Stimulated activated CD8-positive, alpha-beta memory T cell treated with anti-CD3 and anti-CD28 coated beads, Interleukin-15, amount 100 ng/mL, for 24 hours (primary cell): ENCODE measurements at places on chromosomes 4 and X.

GRCh38 chrX:9644335-9644734 is 121.3 kb downstream of the GPR143 start:
- no peak for DNase-seq

GRCh38 chrX:137313627-137314026 is 252.3 kb upstream of the ZIC3 start:
- no peak for DNase-seq

- DNase-seq, result no peak
These were observed 13.2 kb upstream of the RAB9B start for GRCh38 chrX:103845165-103845653.

- no peak for DNase-seq
These were observed 113.3 kb downstream of the ELOVL6 start for GRCh38 chr4:110085131-110085530.

- DNase-seq, result no peak
These were observed 348.2 kb downstream of the FBXW7 start for GRCh38 chr4:152187693-152188092.

GRCh38 chr4:57064811-57065711 is 45.1 kb downstream of the IGFBP7 start:
- no peak for DNase-seq

DNA sequence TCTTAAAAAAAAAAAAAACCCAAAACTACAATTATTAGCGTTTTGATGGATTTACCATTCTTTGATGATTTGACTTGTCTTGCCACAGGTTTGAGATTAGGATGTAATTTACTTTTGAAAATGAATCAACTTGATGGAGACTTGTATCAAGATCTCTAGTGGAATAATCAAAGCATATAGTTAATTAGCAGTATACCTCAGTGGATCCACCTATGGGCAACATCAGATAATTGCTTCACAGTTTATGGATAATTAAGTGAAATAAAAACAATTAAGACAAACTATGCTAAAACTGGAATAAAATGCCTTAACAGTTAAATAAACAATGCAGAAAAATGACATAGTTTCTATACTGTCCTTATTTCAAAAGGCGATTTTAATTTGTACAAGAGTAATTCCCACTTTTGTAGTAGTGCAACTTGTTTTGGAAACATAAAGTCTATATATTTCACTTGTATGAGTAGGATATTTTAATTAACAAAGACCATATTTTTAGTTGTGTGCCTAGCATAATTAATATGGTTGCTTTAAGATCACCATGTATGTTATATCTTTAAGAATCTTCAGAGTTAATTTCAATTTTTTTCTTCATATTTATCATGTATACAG is 4.2 kb downstream of the CPEB2 start:
- no peak for DNase-seq

- DNase-seq, result no peak
These were observed 803.6 kb upstream of the ADGRL3 start for GRCh38 chr4:60396341-60397049.

- DNase-seq, result no peak
These were observed 15.3 kb downstream of the ATP1B4 start for GRCh38 chrX:120377179-120377578.

- no peak for DNase-seq
These were observed 16.8 kb downstream of the UGT8 start for GRCh38 chr4:114615435-114615834.

- DNase-seq, result no peak
These were observed 59.4 kb downstream of the TMPRSS11F start for GRCh38 chr4:68070302-68070701.

- DNase-seq, result no peak
These were observed 663.2 kb upstream of the INTU start for GRCh38 chr4:126969360-126970235.

GRCh38 chr4:54941994-54942552 is 183.3 kb downstream of the KDR start:
- no peak for DNase-seq

- no peak for DNase-seq
These were observed 101.9 kb downstream of the LNX1 start for GRCh38 chr4:53489279-53489889.

DNA sequence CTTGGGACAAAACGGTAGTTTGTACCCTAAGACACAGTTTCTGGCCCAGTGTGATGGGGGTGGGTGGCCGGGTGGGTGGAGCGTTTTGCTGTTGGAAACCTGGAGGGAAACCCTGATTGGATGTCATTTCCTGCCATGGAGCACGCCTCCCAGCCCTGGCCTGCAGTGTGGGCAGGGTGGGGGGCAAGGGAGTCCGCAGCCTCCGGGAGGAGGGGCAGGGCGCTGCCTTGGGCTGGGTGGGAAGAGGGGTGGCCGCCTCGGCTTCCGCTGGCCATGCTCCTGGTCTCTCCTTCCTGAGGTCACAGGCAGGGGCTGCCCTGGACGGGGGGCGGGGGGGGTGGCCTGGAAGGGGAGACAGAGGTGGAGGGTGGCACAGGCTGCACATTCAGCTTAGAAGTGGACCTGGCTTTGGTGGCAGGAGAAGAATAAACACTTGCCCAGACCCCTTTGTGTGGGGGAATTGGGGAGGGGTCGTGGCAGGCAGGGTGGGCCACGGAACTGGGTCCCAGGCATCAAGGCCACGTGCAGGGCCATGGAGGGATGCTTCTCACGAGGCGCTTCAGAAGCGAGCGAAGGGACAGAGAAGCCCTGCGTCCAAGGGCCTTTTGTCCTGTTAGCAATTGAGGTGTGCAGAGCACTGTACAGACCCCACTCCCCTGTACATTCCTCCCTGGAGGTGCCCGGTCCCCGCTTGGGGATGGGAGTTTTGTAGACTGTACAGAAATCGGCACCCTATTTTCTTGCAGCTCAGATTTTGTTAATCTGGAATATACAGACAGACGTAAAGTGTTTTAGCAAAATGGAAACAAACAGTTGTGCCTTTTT is 6.2 kb downstream of the NAT8L start:
- DNase-seq, result no peak

DNA sequence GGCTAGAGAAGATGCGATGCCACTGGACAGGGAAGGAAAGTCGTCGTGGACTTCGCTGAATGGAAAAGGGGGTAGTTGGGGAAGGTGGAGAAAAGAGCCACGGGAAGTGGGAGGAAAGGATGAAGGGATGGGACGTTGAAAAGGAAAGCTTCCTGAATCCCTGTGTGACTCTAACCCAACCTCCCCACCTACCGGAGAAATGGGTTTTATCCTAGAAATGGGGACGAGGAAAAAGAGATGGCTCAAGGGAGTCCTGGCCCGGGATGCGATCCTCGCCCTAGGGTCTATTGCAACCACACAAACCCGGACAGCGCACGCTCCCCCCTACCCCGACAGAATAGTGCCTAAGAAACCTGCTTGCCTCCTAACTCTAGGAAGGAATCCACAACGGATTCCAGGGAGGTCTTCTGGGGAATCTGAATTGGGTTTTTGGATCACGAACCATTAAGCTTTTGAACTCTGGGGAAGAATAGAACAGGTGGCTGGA is 738 bp upstream of the TSPAN5 start:
- DNase-seq, result no peak

- DNase-seq, result no peak
These were observed 2.1 kb upstream of the ZNF518B start for GRCh38 chr4:10459305-10459704.

GRCh38 chrX:84046403-84046984 is 141.5 kb downstream of the RPS6KA6 start:
- no peak for DNase-seq

- no peak for DNase-seq
These were observed 132.7 kb downstream of the THOC2 start for GRCh38 chrX:123600181-123600580.

GRCh38 chr4:3111461-3111860 is 37.0 kb downstream of the HTT start:
- no peak for DNase-seq

DNA sequence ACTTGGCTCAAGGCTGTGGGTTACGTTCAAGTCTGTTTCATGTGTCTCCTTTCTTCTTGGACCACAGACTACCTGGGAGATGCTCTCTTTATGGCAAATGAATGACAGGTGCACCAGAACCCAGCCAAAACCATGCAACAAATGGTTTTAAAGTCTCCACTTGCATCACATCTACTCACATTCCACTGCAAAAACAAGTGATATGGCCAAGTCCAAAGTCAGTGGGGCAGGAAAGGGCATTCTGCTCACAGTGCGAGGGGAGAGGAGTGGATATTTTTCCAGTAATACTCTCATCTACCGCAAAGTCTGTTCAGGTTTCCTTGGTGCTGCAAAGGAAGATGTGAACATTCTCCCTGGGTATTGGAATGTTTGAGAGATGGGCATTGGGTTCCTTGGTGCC is 120.5 kb downstream of the UCHL1 start:
- no peak for DNase-seq

GRCh38 chr4:16114546-16114945 is 30.7 kb upstream of the PROM1 start:
- no peak for DNase-seq

- no peak for DNase-seq
These were observed 190.6 kb downstream of the CEP135 start for GRCh38 chr4:56139241-56139827.

GRCh38 chrX:107014936-107015335 is 14.9 kb upstream of the MORC4 start:
- DNase-seq, result no peak

DNA sequence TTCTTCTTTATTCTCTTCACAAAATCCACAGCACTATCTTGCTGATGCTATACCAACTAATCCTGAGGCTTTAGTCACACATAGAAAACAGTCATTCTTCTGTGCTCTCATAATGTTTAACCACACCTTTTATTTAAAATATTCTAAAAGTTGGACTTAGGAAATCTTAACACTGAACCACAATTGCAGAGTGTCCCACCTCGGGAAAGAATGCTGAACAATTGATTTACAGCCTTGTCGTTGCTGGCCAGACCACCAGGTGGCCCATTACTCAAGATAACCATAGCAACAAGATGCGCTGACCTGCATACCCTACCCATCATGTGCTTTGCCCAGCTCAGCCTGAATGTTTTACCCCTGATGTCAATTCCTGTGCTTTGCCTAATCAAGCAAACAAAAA is 100.8 kb downstream of the ARSJ start:
- DNase-seq, result no peak

GRCh38 chr4:156194896-156195295 is 241.2 kb upstream of the CTSO start:
- DNase-seq, result no peak

DNA sequence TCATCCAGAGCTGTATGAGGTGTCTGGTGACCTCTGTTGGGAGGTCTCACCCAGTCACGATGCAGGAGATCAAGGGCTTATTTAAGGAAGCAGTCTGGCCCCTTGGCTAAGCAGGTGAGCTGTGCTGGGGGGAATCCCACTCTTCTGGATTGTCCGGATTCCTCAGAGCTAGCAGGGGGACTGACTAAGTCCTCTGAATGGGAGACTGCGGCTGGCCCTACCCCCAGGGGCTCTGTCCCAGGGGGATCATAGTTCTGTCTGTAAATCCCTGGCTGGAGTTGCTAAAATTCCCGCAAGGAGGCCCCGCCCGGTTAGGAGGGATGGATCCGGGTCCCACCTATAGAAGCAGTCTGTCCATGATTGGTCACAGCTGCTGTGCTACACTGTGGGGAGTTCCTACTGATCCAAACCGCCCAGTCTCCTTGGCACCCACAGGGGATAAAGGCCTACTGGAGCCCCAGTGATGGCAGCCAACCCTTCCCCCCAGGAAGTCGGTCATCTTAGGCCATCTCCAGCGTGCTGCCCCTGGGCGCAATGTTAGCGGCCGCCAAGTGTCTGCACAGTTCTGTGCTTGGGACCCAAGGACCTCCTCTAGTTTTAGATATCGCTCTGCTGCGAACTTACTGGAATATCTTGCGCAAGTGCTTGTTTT is 118.2 kb upstream of the KLF8 start:
- no peak for DNase-seq

DNA sequence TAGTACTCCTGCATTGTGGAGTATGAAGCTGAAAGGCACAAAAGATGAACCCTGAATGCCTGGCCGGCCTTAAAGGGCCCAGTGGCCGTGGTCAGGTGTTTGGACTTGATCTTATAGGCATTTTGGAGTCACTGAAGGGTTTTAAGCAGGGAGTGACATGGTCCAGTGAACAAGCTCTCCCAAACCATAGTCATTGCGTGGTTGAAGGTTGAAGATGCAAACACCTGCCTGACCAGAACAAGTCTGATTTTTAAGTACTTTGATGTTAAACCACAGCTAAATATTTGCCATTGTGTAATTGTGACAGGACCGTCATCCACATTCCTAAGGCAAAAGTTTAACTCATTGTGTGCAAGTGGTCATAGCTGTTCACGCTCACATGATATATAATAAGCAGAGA is 3.3 kb downstream of the STK32B start:
- DNase-seq, result no peak

DNA sequence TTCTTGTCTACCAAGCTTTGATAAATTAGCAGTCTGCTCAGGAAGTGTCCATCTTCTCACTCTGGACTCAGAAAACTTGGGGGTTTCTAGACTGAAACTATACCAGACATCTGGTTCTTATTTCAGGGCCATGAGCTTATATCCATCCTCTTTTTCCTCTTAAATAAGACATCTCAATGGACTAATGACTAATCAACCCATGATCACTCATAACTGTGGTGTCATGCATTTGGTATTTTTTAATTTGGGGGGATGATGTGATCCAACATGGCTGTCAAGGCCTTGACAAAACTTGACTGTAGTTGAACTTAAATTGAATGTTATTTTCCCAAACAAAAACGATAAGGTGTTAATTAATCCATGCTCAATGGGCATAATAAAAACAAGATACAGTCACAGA is 87.8 kb downstream of the GPRASP3 start:
- no peak for DNase-seq

DNA sequence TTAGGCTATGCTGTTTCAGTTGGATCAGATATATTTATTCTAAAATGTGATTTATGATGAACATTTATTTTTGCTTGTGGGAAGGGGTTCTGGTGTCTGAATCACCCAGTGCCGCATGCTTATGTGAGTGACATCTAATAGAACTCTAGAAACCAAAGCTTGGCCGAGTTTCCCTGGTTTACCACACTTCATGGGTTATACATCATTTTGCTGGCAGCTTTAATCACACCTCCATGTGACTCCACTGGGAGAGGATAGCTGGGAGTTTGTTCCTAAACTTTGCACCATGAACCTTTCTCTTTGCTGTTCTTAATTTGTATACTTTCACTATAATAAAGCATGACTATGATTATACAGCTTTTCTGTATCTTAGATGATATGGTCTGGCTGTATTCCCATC is 382.9 kb downstream of the INPP4B start:
- DNase-seq, result no peak

GRCh38 chrX:32599156-32599555 is 612.2 kb downstream of the DMD start:
- no peak for DNase-seq

DNA sequence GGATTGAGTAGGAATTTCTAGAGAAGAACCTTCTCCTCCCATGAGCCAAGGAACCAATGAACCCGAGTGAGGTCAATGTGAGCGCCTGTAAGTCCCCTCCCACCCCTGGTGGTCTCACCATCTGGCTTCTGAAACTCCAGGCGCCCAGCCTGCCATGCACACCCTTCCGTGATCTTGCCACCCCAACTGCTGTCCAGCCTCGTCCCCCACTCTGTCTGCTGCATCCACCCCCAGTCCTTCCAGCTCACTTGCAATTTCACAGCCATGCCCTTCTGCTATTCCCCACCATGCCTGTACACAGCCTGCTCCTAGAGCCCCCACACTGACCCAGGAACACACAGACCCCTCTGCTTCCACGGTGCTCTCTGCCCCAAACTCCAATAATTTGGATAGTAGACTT is 323.7 kb downstream of the STK32B start:
- DNase-seq, result no peak

GRCh38 chr4:87961993-87962392 is 13.5 kb upstream of the SPP1 start:
- DNase-seq, result no peak

GRCh38 chr4:110268352-110268751 is 69.9 kb upstream of the ELOVL6 start:
- DNase-seq, result no peak
